ENCODE measurements at places on chromosomes 1 and 21.

GRCh38 chr1:215617979-215618378 lies 50.9 kb downstream of the KCTD3 start:
- DNase-seq: no peak

- DNase-seq: peak; percentile 28
Measured at GRCh38 chr1:178724728-178725465, at the start of gene RALGPS2. Gene RALGPS2 (plus strand): TSS chr1:178725244. CDS start chr1:178776765, 51,521 bp downstream.

GRCh38 chr1:31862071-31862470 lies 46.2 kb upstream of the SPOCD1 start:
- DNase-seq: no peak

DNA sequence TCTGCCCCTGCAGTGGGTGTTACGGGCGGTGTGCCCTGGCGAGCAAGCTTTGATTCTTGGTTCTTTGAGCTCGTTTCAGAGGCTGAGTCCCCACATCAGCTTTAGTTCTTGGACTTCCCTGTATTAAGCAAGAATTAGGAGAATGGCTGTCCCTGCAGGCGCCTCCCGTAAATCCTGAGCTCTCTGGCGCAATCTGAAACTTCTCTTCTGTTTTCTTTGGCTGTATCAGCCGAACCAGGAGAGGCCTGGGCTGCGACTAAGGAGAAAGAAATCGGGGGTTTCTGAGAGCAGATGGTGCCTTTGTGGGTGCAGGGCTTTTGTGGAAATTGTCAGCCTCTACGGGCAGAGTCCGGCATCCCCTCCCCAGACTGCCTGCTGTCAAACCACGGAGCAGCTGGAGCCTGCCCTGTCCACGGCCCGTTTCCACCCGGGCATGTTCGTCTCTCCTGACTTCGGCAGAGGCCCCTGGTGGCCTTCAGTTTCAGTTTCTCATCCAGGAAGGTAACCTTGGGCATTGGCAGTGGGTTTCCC lies 17.9 kb downstream of the CSTB start:
- no peak for DNase-seq

GRCh38 chr1:89697383-89697782 lies 64.5 kb downstream of the LRRC8C start:
- no peak for DNase-seq

DNA sequence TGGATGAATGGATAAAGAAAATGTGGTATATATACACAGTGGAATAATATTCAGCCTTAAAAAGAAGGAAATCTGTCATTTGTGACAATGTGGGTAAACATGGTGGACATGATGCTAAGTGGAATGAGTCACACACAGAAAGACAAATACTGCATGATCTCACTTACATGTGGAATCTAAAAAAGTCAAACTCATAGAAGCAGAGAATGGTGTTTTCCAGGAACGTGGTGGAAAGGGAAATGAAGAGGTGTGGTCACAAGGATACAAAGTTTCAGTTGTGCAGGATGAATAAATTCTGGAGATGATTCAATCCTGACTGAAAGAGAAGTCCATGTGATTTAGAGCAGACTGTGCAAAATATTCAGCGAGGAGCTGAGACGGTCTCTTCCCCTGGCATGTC lies 56.6 kb downstream of the RYR2 start:
- DNase-seq: no peak

DNA sequence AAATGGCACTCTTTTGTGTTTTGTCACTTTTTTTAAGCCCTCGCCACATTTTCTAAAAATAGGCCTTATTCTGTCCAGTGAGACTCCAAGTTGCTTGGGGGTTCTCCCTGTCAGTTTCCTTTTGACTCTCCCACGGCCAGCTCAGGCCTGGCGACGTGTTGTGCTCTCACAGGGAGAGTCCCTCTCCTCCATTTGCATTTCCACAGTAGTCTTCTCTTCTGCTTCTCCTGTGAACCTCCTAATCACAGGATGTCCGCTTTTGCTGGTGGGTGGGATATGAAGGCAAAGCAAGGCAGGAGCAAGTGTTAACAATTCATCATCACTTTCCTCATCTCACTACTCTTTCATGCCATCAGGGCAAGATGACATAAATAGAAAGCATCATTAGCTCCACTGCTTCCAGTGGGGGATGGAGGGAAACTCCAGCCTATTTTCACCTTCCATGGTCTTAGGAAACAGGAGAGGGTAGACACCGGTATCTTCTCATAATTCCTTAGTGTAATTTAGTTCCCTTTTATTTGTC lies 99.8 kb downstream of the INTS7 start:
- DNase-seq: no peak

DNA sequence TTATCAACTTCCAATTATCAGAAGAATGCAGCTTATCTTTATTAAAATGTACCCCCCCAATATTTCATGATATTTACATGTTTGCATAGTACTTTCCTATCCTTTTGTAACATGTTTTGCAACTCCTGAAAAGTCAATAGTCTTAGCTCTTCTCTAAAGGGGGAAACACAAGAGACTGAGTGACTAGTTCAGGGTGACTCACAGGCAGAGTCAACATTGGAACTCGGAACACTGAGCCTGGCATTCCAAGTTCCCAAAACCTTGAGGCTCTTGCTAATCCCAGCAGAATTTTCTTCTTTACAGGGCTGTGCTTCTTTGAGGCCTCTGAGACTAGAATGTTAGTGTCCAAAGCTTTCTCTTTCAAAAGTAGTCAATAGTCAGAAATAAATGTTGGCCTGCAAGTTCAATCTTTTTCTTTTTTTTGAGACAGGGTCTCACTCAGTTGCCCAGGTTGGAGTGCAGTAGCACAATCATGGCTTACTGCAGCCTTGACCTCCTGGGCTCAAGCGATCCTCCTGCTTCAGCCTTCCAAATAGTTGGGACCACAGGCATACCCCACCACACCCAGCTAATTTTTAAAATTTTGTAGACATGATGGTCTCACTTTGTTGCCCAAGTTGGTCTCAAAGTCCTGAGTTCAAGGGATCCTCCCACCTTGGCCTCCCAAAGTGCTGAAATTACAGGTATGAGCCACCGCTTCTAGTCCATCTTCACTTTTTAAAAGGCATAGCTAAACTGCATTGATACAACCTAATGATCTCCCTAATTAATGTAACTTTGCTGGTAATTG lies 37.5 kb downstream of the ZNF281 start:
- DNase-seq: no peak

GRCh38 chr1:98797506-98797905 lies 136.0 kb downstream of the SNX7 start:
- no peak for DNase-seq

DNA sequence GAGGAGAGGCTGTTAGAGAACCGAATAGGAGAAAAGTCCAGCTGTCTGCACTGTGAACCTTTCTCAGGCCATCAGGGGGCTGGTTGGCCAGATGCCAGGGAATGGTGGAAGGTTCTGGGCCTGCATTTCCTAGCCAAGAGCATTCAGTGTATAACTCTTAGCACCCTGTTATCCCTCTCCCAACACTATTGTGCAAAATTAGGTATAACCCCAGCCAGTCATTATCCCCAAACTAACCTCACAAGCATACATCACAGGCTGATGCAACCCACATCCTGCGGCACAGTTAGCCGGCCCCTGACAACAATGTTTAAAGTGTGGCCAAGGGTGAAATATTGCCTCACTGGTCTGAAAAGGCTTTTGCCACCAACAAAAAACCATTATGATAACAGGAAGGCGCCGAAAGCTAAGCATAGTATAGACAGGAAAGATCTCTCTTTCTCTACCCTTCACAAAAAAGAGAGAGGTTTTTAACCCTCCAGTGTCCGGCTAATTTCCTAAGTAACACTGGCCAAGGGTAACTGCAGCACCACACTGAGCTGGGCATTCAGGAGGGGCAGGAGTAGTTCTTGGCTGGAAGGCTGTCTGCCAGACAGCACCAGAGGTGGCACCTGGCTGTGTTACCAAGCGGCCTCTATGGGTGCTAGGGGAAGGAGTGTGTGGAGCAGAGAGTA lies 77.3 kb upstream of the BCAR3 start:
- no peak for DNase-seq

DNA sequence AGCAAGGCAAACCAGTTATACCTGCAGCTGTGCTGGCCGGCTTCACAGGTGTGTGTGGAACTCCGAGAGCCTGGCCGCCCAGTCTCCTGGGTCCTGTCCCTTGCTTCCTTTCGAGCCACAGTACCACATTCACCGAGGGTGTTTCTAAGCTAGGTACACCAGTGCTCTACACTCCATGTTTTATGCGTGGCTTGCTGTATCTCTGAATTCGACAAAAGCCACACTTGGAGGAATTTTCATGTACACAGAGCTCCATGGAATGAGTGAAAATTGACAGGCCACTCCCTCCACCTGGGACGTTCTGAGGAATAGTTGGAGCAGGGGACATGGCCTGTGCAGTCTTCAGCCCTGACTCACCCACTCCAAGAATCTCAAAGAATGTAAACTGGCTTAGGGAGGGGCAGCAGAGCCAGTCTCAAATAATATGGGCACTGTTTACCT lies 14.0 kb downstream of the ETS2 start:
- DNase-seq: no peak

GRCh38 chr1:117611121-117611601 lies 5.3 kb downstream of the TENT5C start:
- DNase-seq: no peak

DNA sequence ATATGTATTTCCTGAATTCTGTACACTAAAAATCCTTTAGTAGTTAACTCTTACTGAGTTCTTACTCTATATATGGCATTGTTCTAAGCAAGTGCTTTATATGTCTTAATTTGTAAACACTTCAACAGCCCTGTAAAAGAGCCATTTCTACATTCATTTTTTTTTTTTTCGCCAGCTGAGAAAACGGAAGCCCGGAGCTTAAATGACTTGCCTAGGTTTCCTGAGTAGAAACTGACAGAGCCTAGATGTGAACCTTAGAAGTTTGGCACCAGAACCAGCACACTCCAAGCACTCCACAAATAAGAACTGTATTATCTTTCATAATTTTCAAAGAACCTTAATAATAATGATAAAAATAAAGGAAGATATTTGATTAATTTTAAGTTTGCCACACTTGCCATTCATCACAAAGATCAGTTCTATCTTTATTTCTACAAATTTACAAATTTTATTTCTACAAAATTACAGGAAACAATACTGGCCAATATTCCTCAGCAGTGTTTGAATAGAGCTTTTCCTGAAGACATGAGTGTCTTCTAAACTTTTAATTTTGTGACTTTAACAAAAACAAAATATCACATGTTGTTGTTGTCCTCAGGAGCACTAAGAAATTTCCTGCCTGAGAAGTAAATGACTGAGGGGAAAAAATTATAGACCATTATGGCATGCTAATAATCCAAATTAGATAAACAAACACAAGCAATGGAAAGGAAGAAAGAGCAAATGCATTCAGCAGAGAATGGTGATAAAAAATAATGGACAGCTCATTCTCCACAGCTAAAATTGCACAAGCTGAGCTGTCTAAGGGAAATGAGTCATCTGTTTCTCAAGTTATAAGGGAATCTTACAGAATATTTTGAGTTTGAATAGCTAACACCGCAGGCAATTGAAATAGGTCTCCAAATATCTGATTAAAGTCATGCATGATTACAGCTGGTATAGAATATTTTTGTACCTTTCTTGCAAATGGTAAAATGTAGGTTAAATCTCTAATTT lies 71.2 kb downstream of the DPYD start:
- no peak for DNase-seq

GRCh38 chr1:32933742-32934322 lies 30.8 kb downstream of the RNF19B start:
- no peak for DNase-seq

DNA sequence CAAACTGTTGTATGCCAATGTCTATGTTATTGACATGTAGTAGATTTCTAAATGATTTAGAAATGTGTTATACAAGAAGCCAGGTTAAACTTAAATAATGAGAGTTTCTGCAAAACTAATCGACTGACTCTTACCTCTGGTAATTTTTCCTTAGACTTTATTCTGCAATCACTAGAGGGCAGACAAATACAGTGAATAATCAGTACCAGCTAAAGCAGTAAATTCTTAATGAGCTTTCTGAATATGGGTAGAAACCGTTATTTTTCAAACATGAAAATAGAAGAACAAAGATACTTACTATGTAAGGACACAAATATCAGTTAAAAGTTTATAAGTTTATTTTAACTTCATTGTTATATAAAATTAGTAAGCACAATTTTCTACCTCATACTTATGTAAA lies 97.9 kb upstream of the RGS1 start:
- no peak for DNase-seq

DNA sequence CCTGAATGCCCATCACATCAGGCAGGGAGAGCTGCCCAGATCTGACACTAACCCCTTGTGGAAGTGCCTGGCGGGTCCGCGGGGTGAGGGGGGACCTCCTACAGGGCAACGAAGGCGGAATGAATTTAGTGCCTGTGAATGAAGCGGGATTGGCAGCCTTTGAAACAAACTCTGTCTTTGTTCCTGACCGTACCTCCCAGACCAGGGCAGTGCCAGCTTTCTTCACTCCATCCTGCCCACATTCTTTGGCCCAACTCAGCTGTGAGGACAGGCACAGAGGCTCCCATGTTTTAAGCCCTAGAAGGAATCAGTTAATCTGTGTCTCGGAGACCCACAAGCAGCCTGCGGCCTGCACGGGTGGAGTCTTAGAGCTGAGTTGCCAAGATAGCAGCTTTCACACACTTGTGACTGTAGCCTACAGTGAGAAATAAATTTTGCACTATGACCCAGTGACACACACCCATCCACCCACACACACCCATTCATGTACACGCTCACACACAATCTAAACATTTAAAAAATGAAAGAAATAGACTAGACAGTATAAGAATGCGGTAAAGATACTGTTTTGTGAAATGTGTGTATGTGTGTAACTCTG lies 60.1 kb upstream of the USP24 start:
- no peak for DNase-seq

DNA sequence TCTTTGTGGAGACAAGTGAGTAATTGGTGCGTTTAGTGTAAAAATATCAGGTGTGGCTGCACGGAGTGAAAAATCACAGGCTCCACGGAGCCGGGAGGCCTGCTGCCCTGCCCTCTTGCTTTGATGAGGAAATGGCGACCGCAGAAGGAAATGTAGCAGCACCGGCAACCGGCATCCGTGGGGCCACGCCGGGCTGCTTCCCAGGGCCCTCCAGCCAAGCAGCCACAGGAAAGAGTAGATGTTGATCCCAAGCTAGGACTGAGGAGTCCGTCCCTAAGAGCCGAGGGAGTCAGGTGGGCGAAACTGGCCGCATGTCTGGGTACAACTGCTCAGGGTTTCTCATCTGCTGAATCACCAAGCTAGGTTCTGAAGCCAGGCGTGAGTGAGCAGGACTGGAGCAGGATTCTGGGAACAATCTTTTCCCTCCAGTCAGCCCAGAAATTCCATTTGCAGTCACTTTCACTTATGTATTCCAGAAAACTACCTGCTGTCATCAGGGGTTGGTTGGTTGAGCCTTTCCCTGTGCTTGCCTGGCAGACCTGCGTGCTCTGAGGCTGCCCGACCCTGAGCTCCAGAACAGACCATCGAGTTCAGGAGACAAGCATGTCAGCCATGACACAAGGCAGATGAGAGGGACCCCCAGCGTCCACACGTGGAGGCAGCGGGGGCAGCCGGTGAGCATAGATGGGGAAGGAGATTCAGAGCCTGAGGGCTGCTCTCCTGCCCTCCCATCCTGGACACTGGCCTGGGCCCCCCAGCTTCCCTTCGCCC lies 5.8 kb upstream of the ITGB2 start:
- DNase-seq: no peak

- DNase-seq: no peak
Measured at GRCh38 chr1:170133766-170134495, 11.8 kb upstream of the NTMT2 start.
